ENCODE measurements at places on chromosomes 3 and 15. TPM values are rescaled to one million over a fixed set of nuclear protein-coding genes. Genes with fewer than 3 reads are reported as not detected.

DNA sequence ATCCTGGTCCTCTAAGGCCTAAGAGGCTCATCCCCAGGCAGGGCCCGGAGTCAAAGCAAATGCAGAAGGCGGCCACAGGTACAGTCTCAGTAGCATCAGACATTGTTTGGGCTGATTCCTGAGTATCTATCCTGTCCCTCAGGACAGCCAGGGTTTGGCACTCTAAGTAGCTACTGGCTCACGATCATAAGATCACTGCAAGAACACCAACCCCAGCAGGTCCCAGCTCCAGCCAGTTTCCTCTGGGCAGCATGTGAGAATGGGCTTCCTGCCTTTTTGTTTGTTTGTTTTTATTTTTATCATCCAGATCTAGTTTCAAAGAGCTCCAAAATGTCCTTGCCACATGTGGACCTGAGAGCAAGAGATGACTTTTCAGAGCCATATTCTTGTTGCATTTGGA, 32.7 kb downstream of the LRRFIP2 start:
- DNase-seq: no peak

GRCh38 chr15:63948436-63948835, 97.8 kb downstream of the DAPK2 start:
- DNase-seq: no peak

DNA sequence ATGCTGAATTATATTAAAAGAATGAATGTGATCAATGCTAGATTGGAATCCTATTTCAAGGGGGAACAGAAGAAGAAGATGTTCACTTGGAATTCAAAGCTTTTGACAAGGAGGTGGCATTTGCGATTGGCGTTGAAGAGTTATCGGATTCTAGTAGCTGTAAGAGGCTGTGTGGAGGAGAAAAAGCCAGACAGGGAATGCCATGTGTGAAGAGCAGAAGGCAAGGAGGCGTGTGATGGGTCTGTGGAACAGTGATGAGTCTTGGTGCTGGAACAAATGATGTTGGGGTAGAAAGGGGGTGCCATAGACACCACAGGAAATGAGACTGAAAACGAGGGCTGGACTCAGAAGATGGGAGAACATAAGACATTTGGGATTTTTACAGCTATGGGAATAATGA, 30.5 kb upstream of the ATP10A start:
- no peak for DNase-seq

GRCh38 chr3:168862466-168862865, 766.7 kb upstream of the GOLIM4 start:
- DNase-seq: no peak

Gene ABI3BP
- total RNA-seq: 4.9 TPM

Gene CLEC3B
- total RNA-seq: not detected

Data from A172 (cell line).